ENCODE measurements at places on chromosomes 1 and 21. TPM values are rescaled to one million over a fixed set of nuclear protein-coding genes. Genes with fewer than 3 reads are reported as not detected.

The BARHL2 gene
- not detected for polyA plus RNA-seq

The PRELP gene
- 5.5 TPM for polyA plus RNA-seq

The SH2D1B gene
- 0.13 TPM for polyA plus RNA-seq

DNA sequence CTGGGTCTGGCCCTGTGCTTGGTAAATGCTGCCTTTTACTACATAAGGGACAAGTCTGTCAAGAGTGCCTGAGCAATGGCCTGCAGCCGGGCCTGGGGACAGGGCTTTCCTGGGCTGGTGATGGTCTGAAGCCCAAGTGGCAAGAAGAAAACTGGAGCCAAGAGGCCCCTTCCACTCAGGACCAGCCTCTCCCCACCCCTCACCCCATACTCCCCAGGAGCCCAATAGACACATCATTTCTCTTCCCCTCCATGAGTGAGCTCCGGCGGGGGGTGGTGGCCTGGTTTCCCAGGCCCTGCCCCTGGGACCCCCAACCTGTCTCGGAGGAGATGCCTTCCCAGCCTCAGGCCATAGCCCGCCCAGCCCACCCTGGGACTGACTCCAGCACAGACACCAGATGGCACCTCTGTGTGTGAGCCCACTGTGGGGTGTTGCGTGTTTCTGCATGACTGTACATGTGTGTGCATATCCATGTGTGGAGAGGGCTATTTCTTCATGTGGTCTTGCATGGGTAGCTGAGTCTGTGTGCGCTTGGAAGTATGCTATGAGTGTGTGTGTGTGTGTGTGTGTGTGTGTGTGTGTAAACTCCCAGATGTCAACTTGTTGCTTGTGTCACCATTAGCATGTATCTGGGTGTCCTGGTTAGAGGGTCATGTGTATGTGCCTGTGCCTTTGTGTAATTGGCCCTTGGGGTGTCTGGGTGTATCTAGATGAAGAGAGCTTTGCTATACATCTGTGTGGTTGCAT, 14.3 kb upstream of the LRP8 start:
- DNase-seq, result no peak

GRCh38 chr1:220137019-220137786, 43.3 kb downstream of the IARS2 start:
- DNase-seq, result no peak
